ENCODE measurements at places on chromosomes 16 and 17. TPM values are rescaled to one million over a fixed set of nuclear protein-coding genes. Genes with fewer than 3 reads are reported as not detected.

Gene KRT32
- not detected for total RNA-seq

Gene CA4
- total RNA-seq = 328 TPM

Gene POLG2
- total RNA-seq = 16.9 TPM

Gene KLHL10
- total RNA-seq = 0.29 TPM

Gene FOXJ1
- total RNA-seq = not detected

Gene CEP295NL
- total RNA-seq = 5.2 TPM

Gene GPR142
- total RNA-seq = 0.20 TPM

Gene HOXB2
- total RNA-seq = 23.4 TPM

Gene CCL17
- not detected for total RNA-seq

Gene P3H4
- total RNA-seq = 24.1 TPM

Gene TPSAB1
- 139 TPM for total RNA-seq

Gene GSPT1
- 73.5 TPM for total RNA-seq

Gene CCL16
- 0.35 TPM for total RNA-seq

Gene FOXL1
- 8.2 TPM for total RNA-seq

Gene OR1A1
- total RNA-seq = not detected

Gene CHST5
- total RNA-seq = 0.63 TPM

Gene CARD14
- total RNA-seq = 0.29 TPM

Gene NPIPB9
- total RNA-seq = not detected

Gene KRT12
- total RNA-seq = not detected

Gene METRNL
- 45.8 TPM for total RNA-seq

Gene MAF
- 84.3 TPM for total RNA-seq

Gene TAT
- total RNA-seq = 2.5 TPM

Gene TMEM220
- 17.7 TPM for total RNA-seq
